Stimulated activated CD8-positive, alpha-beta memory T cell treated with anti-CD3 and anti-CD28 coated beads, Interleukin-4, amount 100 ng/mL, for 4 hours (primary cell): ENCODE measurements at places on chromosomes 4 and X.

DNA sequence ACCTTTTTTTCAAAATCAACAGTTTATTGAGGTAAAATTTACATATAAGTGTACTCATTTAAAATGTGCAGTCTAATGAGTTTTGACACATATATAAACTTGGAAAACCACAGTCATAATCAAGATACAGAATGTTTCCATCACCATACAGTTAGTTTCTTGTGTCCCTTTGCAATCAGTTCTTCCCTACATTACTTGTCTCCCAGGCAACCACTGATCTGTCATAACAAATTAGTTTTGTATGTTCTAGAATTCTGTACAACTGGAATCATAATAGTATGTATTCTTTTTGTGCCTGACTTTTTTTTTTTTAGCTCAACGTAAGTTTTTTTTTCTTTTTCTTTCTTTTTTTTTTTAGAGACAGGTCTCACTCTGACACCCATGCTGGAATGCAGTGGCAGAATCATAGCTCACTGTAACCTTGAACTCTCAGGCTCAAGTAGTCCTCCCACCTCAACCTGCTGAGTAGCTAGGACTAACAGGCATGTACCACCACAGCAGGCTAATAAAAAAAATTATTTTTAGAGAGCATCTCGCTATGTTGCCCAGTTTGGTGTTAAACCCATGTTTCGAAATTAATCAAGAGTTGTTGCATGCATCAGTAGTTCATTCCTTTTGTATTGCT is 26.9 kb downstream of the ARFIP1 start:
- no peak for DNase-seq

- DNase-seq: no peak
Observed at GRCh38 chr4:53730031-53730805, 138.9 kb upstream of the LNX1 start.

- DNase-seq: peak; percentile 74
Observed at GRCh38 chrX:47581731-47582647, at the start of gene TIMP1. Gene TIMP1, plus strand, starts transcription at chrX:47582436. Its CDS starts 980 bp downstream, at chrX:47583416.

DNA sequence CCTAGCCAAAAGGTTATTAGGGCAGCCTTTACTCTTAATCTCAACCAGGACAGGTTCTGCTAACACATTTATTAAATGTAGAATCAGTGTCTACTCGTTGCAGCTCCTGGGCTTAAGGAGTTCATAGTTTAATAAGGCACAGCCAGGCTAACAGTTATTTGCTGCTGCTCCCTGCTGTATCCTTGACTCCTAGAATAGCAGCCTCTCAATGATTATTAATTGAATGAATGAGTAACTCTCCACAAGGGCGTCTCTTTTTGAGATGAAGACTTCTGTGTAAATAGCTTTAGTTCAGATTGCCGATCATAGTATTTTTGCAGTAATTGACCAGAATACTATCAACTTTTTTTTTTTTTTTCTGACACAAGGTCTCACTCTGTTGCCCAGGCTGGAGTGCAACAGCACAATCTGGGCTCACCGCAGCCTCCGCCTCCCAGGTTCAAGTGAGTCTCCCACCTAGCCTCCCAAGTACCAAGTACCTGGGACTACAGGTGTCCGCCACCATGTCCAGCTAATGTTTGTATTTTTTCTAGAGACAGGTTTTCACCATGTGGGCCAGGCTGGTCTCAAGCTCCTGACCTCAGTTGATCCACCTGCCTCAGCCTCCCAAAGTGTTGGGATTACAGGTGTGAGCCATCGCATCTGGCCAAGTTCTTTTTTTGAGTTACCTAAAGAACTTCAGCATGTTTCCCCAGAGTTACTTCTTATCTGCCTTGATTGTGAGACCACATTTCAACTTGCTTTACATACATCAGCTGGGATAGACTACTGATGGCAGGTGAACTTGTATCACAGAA is 2.9 kb downstream of the UGDH start:
- no peak for DNase-seq

DNA sequence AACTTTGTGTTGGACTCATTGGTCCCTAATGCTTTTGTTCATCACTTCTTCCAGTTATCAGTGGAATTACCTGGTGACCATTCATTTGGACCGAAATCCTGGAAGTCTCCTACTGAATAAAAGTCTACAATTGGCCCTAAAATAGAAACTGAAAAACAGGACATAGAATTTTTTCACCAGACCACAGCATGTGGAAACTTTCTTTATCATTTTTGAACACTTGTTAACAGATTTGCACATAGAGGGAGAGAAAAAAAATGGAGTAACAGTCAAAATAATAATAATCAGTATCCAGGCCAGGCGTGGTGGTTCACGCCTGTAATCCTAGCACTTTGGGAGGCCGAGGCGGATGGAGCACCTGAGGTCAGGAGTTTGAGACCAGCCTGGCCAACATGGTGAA is 7.1 kb downstream of the EPGN start:
- DNase-seq: no peak

DNA sequence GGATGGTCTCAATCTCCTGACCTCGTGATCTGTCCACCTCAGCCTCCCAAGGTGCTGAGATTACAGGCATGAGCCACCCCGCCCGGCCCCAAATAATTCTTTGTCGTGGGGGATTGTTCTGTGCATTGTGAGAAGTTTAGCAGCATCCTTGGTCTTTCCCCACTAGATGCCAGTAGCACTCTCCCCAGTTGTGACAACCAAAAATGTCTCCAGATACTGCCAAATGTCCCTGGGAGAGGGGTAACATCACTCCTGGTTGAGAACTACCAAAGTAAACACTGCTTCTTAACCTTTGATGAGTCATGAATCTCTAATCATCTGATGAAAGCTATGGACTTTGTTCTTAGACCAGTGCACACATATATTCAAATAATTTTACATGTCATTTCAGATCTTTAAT is 90.7 kb upstream of the BRS3 start:
- no peak for DNase-seq
